ENCODE measurements at places on chromosomes 3 and 15. TPM values are rescaled to one million over a fixed set of nuclear protein-coding genes. Genes with fewer than 3 reads are reported as not detected.

Gene RTP3
- not detected for total RNA-seq

Gene MESP2
- 0.28 TPM for total RNA-seq

GRCh38 chr15:78810003-78810361, 1.3 kb downstream of the ADAMTS7 start:
- no peak for DNase-seq

Gene GOLGA8Q
- 0.18 TPM for total RNA-seq

Gene MAN2C1
- total RNA-seq = 29.7 TPM

GRCh38 chr15:75002398-75002797, 7.0 kb downstream of the SCAMP5 start:
- no peak for DNase-seq

- no peak for DNase-seq
Measured at GRCh38 chr3:12228461-12228860, 60.4 kb upstream of the PPARG start.

Gene FANCD2OS
- total RNA-seq = not detected

GRCh38 chr15:63264688-63265293, 12.6 kb upstream of the APH1B start:
- DNase-seq = peak; percentile 83

DNA sequence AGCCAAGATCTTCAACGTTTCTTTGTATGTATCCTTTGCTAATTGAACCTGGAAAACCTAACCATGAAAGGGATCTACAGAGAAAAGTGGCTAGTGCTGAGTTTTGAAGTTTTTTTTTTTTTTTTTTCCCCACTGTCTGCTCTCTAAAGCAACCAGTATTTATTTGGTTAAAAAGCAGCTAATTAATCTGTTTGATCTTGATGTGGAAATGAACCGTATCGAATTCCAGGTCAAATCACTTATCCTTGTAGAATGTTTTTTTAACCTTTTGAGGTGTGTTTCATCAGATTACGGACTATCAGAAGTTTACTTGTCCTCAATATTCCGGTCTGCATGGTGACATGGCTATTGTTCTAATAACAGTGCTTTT, 117.2 kb downstream of the FNDC3B start:
- DNase-seq = no peak

DNA sequence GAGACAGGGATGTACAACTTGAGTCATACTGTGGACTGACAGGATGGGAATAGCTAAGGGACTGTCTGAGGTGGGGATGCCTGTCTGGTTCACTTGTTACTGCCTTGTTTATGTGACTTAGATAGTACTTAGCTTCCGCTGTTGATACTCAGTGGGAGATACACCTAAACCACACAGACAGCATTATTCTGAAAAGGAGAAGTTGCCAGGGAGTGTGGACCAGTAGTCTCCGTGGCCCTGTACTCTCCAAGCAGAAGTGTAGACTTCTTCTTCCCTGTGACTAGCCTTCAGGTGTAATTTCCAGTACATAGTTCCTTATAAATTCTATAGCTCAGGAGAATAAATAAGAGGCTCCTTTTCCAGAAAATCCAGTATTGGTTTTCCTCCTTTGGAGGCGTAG, 5.1 kb downstream of the HIGD2B start:
- DNase-seq = no peak

GRCh38 chr3:146646261-146646660, 41.1 kb upstream of the PLSCR5 start:
- no peak for DNase-seq

GRCh38 chr3:104903064-104903463, 463.6 kb upstream of the ALCAM start:
- DNase-seq = no peak

Gene HAPLN3
- 5.9 TPM for total RNA-seq

GRCh38 chr3:160811237-160811548, 55.2 kb downstream of the PPM1L start:
- no peak for DNase-seq

DNA sequence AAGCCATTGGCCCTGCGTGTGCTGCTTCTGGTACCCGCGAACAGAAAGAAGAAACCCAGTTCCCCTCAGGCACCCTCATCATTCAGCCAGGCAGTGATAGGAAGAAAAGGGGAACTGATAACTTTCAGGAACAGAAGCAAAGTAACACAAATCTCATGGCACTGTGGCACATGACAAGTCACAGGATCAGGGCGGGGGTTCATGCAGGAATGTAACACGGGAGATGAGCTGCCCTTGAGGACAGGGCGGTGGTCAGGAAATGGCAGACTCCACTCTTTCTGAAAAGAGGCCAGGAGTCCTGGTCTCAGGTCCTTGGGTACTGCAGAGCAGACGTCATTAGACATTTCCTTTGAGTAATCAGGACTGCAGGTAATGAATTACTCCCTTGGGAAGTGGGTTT, 95.5 kb downstream of the CCNL1 start:
- DNase-seq = no peak

GRCh38 chr15:38005953-38006808, 71.7 kb downstream of the TMCO5A start:
- peak; percentile 20 for DNase-seq

Gene CYP8B1
- not detected for total RNA-seq

- no peak for DNase-seq
Measured at GRCh38 chr15:62503451-62503850, 338.4 kb upstream of the C2CD4B start.

DNA sequence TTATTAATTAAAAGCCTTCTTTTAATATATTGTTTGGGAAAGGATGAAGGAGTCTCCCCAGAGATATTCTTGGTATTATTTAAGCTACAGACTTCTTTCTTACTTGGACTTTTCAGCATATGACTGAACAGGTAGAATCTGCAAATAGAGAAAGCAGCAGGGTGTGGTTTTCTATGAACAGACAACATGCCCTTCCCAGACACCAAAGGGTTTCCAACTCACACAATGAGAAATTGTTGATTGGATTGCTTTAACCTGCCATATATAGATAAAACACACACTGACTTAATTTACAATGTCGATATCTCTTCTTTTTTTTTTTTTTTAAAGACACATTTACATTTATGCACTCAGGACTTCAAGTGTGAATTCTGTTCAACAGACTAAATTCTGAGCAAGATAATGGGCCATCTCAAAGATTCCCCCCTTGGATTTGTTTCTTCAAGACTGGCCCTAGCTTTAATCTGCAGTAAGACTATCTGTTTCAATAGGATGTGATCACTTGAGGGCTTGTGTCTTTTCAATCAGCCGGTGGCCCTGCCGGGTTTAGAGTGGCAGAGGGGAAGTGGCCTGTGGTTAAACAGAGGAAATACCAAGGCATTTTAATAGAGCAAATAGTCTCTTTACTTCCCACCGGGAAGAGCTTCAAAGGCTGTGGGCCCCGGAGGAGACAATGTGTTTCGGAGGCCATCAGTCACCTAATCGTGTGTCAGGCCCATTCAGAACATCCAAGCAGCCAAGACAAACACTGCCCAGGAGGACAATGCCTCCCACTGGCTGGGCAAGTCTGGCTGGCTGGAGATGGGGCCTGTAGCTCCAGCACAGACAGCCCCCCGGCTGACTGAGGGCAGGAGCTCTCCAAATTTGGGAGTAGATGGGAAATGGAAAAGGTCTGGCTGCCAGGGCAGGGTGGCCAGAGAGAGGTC, 6.1 kb downstream of the IL17RD start:
- DNase-seq = no peak

- DNase-seq = peak; percentile 58
Measured at GRCh38 chr3:134600685-134601463, 49.9 kb downstream of the KY start.

Gene CSNK1G1
- total RNA-seq = 26.7 TPM

DNA sequence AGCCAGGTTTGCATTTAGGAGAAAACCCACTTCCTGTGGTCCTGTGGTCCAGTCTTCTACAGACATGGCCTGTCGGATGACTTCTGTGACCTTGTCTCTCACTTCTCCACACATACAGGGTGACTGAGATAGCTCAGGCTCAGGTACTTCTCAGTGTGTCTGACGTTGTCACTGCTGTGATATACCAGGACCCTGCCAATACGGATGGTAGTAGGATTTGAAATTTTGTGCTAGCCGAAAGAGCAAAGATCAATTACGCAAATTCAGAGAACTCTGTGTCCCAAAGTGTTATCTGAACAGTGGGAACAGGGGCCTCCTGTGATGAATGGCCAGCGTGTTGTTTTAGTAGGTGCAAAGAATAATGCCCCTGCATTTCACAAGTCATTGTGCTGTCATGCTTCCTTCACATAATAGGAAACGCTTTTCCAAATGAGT, 128.9 kb downstream of the MCTP2 start:
- DNase-seq = no peak

DNA sequence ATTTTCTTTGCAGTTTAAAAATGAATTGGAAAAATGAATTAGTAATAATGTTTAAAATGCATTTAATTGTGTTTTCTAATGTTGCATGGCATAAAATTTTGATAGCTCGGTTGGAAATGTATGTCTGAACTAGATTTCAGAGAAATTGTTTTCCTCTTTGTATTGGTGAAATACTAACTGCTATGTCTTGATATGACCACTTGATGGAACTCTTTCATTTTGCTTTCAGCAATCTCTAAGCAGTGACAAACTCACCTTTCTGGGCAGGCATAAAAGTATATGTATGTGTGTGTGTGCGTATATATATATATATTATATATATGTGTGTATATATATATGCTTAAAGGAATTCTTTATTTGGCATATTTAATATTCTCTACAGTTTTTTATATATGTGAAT, 239.3 kb upstream of the ZNF717 start:
- DNase-seq = peak; percentile 59

DNA sequence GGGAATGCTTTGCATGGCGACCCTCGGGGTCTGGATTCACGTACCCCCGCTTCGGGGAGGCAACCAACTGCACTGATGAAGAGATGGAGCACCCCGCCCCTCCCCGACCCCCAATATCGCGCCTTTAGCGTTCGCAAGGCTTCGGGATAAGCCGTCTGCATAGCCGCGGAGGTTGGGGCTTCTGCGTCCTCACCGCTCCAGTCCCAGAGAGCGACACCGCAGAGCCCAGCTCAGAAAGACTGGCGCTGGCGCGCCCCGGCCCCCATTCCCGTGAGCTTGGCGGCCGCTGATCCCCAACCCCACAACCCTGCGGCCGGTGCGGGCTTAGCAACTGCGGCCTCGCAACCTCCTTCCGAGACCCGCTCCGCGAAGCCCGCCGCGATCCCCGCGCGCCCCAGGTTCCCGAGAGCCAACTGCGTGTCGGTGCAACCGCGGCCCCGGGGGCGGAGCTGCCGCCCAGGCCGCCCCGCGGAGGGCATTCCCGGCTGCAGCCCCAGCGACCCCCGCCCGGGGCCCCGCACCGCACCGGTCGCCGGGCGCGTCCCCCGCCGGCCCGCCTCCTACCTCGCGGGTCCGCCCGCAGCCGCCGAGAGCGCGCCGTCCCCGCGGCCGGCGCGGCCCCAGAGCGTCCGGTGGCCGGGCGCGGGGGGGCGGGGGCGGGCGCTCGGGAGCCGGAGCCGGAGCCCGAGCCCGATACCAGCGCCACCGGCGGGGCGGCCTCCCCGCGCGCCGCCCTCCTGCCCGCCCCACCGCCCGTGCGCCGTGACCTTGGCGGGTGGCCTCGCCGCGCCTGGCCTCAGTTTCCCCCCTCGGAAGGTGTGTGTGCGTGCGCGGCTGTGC, 79.5 kb downstream of the IQSEC1 start:
- no peak for DNase-seq

- DNase-seq = no peak
Measured at GRCh38 chr3:43473737-43474136, 148.1 kb downstream of the ANO10 start.

DNA sequence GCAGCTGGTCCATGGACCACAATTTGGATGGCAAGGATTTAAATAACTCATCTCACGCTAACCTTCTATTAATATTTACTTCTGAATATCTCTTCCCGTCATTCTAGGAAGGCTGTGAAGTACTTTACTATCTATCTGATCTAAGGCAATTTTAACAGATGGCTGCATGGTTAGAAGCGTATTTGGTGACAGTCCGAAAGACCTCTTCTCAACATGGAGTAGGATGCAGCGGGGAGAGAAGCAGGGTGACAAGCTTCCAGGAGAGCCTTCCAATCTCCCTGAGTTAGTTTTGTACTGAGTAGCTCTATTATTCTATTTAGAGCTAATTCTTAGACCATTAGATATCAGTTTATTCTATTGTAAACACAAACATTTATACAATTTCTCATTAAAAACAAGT, 309.4 kb downstream of the PLCL2 start:
- no peak for DNase-seq

DNA sequence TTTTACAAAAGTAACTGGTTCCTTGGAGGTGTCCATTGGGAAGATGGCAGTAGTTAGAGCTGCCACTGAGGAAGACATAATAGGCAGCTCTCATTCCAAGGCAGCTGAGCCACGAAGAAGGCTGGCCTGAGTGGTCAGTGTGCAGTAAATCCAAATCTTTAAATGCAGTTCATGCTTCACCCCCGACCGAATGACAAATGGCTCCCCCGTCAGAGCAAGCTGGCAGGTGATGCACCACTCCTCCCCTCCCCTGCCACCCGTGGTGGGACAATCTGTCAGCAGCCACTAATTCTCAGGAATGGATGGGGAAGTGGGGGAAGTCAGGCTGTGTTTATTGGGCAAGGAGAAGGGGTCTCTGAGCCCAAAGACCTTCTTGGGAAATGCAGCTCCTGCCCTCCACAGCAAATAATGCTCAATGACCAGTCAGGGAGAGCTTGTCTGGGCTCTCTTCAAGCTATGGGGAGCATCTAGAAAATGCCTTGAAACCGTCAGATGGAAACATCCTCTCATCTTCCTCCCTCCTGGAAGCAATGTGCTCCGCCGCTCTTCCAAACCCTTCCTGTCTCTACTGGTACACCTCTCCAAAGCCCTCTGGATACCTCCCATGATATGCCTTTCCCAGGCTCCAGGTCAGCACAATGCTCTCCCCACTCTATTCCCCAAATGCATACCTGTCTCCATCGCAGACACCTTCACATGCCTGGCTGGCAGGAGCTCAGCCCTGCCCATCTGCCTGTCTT, 65.4 kb downstream of the LIPC start:
- DNase-seq = no peak

Gene SPG21
- total RNA-seq = 65.3 TPM

GRCh38 chr3:5428607-5429516, 241.4 kb downstream of the EDEM1 start:
- no peak for DNase-seq

DNA sequence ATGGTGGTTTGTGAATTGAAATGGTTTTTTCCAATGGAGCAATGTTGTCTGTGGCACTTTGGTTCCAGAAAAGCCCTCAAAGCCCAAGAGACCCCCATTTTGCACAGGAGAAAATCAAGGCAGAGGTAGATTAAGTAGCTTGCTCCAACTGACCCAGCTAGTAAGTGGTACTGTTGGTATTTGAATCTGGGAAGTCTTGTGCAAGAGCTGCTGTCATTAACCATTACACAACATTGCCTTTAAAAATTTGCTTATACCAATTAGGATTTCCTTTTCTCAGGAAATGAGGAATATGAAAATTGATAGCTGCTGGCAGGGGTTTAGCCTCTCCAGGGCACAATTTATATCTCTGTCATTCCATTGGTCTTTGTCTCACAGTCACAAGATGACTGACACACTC, 102.4 kb upstream of the UBE3A start:
- no peak for DNase-seq

Gene DPPA4
- not detected for total RNA-seq
